ENCODE measurements at places on chromosomes 12 and 14.
A peak's percentile ranks its signal among the peaks of the same experiment; 100 is the strongest.

DNA sequence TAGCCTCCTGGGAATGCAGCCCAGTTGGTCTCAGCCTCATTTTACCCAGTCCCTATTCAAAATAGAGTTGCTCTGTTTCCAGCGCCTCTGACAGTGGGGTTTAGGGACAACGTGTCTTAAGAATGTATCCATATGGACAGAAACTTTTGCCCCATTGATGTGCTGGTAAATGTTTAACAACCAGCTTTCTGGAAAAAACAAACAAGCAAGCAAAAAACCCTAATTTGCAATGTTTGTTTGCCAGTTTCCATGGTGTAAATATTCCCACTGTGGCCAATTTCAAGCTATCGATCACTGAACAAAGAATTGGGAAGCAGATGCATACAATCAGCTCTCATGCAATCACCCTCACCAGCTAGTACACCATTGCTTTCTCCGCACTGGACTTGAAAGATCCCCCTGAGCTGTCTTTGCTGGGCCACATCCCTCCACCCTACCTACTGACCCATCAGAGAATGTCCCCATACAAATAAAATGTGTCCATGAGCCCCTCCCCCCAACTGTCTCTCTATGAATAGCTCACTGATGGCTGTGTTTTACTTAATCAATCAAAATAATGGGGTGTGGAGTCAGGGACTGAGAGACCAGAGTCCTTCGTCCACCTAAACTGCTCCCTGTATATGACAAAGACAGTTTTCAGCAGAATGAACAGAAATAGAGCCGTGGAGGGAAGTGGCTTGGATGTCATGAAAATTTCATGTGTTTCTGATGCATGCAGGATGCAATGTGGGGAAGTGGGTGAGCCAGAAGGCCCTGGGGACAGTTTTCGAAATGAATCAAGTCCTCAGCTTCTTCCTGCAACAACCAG lies 40.8 kb downstream of the CCDC60 start:
- DNase-seq: no peak

DNA sequence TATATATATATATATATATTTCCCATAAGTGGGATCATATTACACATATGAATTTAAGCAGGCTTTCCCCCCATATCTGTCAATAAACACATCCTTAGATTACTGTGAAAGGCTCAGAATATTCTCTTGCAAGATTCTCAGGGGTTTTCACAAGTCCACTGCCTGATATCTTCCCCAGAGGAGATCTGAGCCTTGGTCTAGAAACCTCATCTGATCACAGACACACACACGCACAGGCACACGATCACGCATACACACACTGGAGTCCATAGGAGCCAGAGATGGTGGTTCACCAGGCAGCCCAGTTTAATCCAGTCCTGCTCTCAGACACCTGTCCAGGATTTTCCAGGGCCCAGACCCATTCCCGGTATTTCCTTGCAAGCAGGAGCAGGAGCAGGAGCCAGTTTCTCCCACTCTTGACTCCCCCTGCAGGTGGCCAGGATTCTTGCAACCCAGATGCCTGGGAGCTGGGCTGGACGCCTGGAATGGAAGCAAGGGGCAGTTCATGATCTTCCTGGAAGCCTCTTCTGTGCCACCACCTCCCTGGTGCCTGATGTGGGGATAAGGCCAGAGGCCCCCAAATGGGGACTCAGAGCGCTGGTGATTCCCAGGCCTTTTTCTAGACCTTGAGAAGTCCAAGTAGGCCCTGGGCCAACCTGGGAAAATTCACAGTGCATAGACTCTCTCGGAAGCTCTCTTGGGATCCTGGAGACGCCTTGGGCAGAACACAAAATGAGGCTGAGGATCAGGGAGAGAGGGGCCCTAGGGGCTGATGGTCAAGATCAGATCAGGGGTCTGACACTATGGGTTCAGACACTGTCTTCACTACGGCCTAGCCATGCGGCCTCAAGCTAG lies 16.5 kb upstream of the KRT78 start:
- peak; percentile 75 for DNase-seq

DNA sequence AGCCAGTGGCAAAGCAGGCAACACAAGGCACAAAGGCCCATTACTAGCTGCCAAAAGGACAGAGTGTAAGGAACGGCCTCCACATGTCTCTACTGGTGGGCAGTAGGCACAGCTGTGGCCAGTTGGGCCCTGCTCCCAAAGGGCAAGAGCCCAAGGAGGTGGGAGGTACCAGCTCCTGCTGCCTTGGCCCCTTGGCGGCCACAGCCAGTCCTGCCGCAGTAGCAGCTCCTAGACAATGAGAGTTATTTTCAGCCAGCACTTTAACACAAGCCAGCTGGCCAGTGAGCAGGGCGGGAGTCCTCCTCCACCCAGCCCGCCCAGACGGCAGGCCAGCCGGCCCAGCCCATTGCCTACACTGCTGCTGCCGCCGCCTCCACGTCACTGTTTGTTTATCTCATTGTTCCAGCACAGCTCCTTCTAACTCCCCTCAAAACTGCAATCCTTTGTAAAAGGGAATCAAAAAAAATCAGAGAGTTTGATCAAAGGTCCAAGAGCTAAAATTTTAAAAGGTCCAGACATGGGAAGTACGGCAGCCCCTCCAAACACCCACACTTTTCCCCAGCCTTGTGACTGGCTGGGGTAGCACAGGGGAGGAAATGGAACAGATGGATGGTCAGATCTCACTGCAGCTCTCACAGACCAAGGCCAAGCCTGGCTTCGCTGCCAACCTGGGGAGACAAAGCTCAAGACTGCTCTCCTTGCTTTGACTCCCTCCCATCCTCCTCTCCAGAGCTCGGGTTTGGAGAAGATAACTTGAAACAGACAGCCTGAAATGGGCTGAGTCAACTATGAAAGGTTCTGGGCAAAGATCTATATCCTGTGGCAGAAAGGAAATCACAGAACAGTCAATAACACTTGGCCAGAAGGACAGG lies 33.5 kb downstream of the FMNL3 start:
- DNase-seq: no peak

DNA sequence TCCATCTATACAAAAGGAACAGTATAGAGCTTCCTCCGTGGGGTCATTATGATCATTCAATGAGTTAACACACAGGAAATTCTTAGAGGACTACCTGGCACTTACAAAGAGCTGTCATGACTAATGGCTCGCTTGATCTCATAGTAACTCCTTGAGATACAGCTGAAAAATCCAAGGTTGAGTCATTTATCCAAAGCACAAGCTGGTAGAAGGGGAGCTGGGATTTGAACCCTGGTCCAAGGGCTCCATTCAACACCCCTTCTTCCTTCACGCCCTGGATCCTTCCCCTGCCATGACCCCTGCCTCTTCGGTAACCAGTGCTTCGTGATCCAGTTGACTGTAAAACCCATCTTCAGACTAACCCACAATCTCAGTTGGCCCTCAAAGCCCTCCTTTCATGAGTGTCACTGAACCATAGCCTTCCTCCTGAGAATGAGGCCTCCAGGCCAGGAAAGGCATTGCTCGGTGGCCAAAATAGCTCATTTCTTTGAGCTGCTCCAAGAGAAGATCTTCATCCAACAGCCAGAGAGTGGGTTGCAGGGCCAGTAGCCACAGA lies 7.8 kb downstream of the ZFP36L1 start:
- DNase-seq: peak; percentile 92

DNA sequence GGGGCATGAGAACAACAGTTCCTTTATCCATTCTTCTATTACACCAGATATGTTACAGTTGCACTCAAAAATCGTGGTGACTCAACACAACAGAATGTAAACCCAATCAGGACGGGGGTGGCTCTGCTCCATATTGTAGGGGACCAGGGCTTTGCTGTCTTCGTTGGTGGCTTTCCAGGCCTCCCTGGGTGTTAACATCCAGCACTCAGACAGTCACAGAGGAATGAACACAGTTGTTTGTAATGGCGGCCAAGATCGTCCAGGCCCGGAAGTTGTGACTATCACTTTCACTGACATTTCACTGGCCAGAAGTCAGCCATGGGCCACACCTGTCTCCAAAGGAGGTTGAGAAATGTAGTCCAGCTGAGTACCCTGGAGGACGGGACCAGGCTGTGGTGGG lies 204.1 kb downstream of the CACNA1C start:
- no peak for DNase-seq

DNA sequence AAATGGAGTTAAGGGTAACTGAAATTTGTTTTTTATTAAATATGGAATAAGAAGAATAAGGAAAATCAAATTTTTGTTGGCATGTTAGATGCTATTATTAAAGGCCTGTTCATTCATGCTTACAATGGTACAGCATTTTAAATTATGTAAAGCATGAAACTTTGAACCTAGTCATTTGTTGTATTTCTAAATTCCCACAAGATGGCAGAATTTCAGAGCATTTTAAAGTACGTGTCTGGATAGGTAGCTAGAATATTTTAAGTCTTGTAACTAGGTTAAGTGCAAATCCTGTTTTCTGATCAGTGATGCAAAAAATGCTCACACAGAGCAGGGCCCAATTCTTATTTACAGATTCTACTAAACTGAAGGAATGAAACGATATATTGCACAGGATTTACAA lies 585.6 kb upstream of the MIS18BP1 start:
- DNase-seq: no peak

- no peak for DNase-seq
Measured at GRCh38 chr14:70257526-70257925, 68.8 kb upstream of the SLC8A3 start.

DNA sequence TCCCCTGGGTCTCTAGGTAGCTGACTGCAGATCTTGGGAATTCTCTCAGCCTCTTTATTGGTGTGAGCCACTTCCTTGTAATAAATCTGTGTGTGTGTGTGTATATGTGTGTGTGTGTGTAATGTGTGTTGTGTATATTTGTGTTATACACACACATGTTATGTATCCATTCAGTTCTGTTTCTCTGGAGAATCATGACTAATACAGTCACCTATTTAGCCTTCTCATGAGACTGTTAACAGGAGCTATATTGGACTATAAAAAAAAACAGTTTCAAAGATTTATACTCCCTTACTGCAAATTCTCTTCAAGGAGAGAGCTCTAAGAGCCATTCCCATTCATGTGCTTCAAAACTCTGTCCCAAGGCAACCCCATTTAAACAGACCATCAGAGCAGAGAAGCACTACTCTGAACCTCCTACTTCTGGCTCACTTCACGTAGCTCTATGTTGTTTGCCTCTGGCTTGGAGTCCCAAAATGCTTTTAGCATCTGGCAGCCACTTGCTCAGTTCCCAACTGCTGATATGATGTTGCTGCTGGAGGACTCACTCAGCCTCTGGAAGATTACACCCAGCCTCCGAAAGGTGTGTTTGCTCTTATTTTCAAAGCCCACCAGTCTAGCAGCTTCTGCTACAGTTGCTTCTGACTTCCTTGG lies 48.7 kb upstream of the KITLG start:
- DNase-seq: no peak

Data from NCI-H226 (cell line).